RPMI7951 (cell line): ENCODE measurements at places on chromosomes 2 and 18. TPM values are rescaled to one million over a fixed set of nuclear protein-coding genes. Genes with fewer than 3 reads are reported as not detected.

DNA sequence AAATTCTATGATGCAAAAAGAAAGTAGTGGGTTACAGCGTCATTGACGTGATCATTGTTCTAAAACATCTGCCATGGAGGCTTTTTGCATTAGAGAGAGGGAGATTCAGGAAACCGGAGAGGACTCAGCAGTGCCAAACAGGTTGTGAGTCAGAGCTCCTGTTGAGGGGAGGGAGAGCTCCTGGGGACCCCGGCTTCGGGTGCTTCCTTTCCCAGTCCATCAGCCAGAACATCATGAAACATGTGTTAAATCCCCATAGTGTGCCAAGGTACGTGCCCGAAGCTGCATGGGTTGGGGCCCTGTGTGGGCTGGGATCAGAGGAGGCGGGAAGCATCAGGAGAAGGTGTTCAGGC is 791 bp upstream of the CYRIA start:
- DNase-seq, result peak; percentile 7

DNA sequence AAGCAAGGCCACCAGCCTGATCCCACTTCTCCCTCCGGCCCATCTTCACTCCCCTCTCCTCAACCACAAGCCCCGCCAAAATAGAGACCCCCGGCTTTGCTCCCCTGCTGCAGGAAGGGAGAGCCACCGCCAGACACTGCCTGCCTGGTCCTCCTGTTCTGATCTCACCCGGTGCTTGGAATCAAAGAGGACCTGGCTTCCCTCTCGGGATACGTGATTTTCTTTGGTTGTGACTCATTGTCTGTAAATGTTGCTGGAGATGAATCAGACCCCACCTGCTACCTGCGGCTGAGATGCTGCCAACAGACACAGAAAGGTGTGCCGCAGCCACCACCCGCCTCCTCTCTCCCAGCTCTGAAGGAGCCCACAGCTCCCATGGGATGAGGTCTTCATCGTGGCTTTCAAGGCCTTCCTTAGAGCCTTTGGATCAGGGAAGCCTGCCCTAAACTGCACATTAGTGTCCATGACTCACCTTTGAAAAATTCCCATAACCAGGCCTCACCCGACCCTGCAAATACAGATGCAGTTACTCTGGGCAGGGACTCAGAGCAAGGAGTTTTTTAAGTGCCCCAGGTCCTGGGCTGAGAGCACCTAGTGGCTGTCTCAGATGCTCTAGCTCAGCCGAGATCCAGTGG is 79.4 kb upstream of the ZNF532 start:
- DNase-seq, result peak; percentile 93

DNA sequence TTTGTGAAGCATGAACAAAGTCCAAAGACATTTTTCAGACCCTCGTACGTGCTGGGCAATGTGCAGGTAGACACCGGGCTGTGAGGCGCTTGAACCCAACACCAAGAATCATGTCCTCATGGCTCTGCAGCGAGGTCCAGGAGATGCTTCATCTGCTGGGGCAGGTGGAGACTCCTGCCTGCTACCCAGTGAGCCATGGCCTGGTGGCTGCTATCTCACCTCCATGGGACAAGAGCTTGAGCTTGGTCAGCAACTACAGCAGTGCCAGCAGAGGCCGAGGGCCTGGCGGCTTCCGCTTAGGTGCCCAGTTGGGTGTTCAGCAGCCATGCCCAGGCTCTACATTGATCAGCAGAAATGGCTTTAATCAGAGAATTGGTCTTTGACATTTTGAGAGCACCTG is 281.0 kb upstream of the HS6ST1 start:
- DNase-seq, result no peak

DNA sequence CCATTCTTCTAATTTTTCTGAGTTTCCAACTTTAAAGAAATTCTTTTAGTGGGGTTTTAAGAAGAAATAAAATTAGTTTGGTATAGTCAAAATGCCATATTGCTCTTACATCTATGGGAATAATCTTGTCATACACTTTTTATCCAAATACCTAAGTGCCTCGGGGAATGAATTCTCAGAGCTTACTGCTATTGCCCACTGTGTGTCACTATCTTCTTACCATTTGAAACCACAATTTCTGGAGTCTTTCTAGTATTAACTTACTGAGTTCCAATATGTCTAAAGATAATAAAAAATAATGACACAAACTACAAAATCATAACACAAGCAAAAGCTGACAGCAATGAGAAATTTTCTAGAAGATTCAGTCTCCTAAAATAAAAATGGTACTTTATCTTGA is 23.7 kb upstream of the DNAH6 start:
- peak; percentile 36 for DNase-seq

- DNase-seq, result peak; percentile 36
Measured at GRCh38 chr2:85131116-85131515, 2.1 kb upstream of the TCF7L1 start.

GRCh38 chr2:120952318-120952717 is 216.7 kb downstream of the GLI2 start:
- peak; percentile 93 for DNase-seq

- no peak for DNase-seq
Measured at GRCh38 chr18:57843386-57843785, 40.3 kb upstream of the ATP8B1 start.

- DNase-seq, result no peak
Measured at GRCh38 chr2:48588745-48589144, 28.9 kb upstream of the GTF2A1L start.

- peak; percentile 33 for DNase-seq
Measured at GRCh38 chr2:235077046-235077445, 125.2 kb downstream of the SH3BP4 start.

DNA sequence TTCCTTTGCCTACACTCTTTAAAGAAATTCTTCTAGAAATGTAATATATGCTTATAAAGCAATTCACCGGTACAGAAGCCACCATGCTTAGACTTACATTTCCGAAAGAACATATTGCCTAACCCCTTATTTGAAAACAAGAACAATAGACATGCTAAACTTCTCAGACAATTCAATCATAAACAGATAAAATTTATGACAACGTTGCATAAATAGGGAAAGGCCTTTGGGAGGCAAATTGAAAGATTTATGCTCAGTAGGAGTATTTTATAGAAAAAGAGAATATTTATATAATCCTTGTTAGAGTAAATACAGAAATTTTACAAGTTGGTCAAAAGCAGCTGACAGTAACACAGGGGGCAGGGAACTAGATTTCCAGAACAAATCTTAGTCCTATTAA is 16.2 kb upstream of the MEP1B start:
- DNase-seq, result no peak

DNA sequence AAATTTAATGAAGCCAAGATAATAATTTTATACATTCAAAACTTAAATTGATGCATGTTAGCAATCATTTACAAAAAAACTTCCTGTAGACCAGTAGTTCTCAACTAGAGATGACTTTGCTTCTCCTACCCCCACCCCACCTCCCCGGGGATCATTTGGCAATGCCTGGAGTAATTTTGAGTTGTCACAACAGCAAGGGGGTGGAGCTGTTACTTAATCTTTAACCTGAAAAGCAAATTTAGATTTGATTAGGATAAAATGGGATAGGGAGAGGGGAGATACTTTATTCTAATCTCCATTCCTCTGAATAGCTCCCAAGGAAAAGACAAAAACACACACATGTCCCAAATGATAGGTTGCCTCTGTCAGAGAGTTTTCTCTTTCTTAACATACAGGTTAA is 4.2 kb downstream of the SLC40A1 start:
- DNase-seq, result no peak

The STAT4 gene
- total RNA-seq, result 0.12 and 0.59 TPM in 2 replicates

The CRYGD gene
- total RNA-seq, result not detected in 2 replicates

The QPCT gene
- total RNA-seq, result 126 and 137 TPM in 2 replicates

The FBXO15 gene
- 0.96 and 2.3 TPM in 2 replicates for total RNA-seq

The RFX8 gene
- 9.3 and 10.8 TPM in 2 replicates for total RNA-seq

The PRKAG3 gene
- total RNA-seq, result not detected in 2 replicates

The C2orf76 gene
- total RNA-seq, result 19.8 and 23.7 TPM in 2 replicates

The GKN2 gene
- total RNA-seq, result not detected in 2 replicates

The FOXD4L1 gene
- 0.10 TPM in 1 of 2 replicates, not detected in the other for total RNA-seq

The ALPP gene
- not detected in 2 replicates for total RNA-seq

The DAW1 gene
- total RNA-seq, result 0.10 and 0.48 TPM in 2 replicates

The ZSCAN30 gene
- total RNA-seq, result 6.6 and 10.6 TPM in 2 replicates
